ENCODE measurements at places on chromosomes 6 and 20.

DNA sequence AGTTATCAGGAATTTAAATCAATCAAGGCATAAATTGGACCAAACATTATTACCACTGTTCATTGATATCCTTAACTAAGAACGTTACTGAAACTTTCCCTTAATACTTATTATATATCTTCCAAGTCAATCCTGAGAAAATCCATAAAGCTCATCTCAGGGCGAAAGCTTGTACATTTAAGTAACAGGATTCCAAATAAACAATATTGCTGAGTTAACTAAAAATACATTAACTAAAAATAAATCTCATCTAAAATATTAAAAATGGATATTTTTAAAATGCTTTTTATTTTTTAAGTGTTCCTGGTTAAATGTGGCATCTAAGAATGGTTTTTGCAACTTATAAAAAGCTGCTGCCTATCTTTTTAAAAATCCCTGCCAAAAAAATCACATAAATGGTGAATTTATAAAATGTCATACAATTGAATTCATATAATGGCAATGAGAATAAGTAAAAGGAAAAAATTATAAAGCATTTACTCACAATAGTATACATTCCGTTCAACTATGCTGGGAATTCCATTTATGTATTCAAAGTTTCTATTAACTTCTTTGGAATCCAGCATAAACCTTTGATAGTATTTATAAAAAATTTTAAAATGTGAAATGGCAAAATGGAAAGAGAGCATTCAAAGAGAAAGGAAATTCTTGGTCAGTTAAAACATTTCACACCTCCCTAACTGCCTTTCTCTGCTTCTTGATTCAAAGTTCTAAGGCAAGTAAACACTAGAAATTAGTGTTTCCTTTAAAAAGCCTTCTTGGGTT, 20.8 kb upstream of the GMDS start:
- no peak for DNase-seq

- peak; percentile 89 for DNase-seq
Measured at GRCh38 chr20:31608251-31608945, 3.3 kb downstream of the ID1 start.

DNA sequence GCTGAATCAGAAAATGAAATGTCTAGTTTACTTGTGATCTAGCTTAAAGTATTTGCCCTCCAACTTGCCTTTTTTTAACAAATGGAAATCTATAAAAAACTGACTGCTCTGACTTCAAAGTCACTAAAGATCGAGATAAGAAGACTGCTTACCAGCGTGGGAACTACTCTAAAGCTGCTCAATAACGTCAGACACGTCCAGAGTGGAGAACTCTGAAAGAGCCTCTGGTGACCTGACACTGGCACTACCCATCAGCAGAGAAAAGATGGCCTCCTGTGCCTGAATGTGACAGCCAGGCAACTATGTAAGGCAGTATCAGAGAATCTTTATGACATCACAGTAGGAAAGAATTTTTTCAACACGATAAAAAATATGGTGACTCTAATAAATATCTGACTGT, 202.1 kb upstream of the SHLD1 start:
- DNase-seq = no peak

- no peak for DNase-seq
Measured at GRCh38 chr6:43088654-43089056, 12.5 kb downstream of the PTK7 start.

DNA sequence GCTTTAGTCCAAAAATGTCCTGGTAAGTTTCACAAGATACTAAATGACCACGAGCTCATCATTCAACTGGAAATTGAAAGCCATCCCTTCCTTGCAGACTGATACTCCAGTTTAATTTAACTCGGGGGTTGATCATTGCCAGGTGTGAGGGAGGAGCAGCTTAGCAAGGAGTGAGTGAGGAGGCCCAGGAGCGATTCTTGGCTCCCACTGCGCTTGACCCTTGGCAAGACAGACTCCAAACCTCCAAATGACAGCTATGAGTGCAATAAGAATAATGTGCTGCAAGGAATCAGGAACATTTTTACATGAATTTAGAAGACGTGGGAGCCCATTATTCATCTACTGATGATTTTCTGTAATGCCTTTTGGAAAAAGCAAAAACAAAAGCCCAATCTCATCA, 64.9 kb downstream of the LAMA4 start:
- DNase-seq = no peak

GRCh38 chr6:31068669-31069340, 43.6 kb downstream of the C6orf15 start:
- DNase-seq = peak; percentile 63

DNA sequence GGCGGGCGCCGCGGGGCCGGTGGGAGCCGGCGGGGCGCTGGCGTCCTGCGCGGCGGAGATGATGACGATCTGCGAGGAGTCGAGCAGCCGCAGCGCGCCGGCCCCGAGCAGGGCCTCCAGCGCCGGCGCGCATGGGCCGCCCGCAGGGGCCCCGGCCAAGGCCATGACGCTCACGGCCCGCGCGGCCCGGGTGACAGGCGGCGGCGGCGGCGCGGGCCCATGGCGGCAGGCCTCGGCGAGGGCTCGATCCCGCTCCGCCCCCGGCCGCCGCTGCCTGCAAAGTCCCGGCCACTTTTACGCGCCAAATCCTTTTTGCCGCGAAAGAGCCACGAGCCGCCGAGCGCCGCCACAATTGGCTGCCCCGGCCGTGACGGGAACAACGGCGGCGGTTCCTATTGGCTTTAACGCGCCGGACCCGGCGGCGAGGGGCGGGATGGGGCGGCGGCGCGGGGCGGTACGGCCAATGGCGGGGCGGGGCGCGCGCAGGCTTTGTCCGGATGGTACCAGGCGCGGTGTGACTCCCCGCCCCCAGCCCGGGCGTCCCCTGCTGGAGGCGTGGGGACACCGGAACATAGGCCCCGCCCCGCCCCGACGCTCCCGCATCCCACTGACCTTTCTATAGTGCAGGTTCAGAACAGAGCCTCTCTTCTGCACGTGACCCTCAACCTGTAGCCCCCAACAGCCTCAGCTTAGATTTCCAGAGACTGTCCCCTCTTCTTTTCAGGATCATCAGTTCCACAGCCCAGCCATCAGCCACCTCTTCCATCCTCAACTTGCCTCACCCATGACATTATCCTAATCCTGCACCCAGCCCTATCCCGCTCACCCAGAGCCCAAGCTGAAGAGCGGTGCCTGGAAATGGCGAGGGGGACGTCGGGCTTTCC, at the start of gene E2F1:
Gene E2F1 (minus strand): TSS at position 286 of the 884 bp plus-strand sequence. CDS start 121 bp downstream, at position 165.
- DNase-seq = peak; percentile 90

DNA sequence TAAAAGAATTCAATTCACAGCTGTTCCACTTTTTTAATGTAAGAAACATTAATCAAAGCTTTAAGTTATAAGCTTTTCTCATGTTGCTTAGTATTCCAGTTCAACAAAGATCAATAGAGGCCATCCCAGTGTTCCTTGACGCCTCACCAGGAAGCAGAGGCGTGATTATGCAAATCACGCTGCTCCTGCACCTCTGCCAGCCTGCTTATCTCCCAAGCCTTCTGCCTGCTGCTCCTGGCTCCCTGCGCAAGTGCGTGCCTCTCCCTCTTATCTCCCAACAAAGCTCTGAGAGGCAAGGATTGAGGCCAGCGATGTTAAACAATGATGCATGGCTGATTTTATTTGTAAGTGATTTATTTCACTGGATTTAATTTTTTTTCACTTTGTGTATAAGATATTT, 42.8 kb downstream of the INSM1 start:
- DNase-seq = peak; percentile 24

DNA sequence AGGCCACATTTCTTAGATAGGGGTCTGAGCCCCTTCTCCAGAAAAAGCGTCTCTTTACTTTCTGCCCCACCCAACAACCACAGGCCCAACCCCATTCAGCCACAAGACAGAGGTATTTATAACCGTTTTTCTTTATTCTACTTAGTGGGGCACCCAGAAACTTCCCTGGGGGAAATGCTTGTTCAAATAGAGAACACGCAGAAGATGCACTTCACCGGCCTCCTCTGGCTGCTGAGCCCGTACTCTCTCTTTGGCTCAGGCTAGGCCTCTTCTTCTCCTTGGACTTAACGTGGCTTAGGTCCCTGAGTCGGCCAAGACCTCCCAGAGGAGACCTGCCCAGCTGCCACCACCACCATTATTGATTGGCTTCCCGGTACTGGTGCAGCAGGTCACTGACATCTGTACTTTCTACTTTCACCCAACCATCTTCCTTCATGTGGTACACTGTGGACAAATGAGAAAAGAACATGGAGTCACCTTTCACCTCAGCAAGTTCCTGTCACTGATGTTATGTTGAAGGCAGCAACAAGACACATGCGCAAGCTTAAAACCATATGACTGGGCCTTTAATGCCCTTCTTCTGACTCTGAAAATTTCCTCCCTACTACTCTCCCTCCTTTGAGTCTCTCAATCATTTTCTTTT, 2.2 kb upstream of the TAP2 start:
- no peak for DNase-seq

- DNase-seq = no peak
Measured at GRCh38 chr20:40101560-40101959, 587.5 kb downstream of the MAFB start.

- no peak for DNase-seq
Measured at GRCh38 chr20:23232679-23233308, 117.8 kb upstream of the NXT1 start.

DNA sequence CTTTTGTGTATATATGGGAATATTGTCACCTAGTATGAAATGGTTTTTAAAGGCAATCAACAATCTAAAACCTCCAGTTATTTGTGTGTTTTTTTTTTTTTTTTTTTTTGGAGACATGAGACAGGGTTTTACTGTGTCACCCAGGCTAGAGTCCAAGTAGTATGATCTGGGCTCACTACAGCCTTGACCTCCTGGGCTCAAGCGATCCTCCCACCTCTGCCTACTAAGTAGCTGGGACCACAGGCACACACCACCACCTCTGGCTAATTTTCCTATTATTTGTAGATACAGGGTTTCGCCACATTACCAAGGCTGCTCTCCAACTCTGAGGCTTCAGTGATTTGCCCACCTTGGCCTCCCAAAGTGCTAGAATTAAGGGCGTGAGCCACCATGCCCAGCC, 349.9 kb downstream of the UTRN start:
- no peak for DNase-seq

DNA sequence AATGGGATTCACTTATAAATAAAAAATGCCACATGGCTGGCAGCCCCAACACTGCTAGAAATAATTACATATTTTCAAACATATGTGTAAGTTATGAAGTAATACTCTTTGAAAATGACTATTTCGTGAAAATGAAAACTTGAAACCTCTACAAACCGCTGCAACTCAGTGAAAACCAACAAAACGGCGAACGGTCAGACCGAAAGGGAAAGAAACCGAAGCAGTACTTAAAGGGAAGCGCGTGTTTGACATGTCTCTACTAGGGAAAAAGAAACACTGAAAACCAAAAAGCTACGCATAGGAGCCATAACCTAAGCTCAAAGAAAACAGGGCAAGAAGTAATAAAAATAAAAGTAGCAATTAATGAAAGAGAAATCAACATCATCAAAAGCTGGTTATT, 121.0 kb upstream of the GGTLC1 start:
- no peak for DNase-seq

DNA sequence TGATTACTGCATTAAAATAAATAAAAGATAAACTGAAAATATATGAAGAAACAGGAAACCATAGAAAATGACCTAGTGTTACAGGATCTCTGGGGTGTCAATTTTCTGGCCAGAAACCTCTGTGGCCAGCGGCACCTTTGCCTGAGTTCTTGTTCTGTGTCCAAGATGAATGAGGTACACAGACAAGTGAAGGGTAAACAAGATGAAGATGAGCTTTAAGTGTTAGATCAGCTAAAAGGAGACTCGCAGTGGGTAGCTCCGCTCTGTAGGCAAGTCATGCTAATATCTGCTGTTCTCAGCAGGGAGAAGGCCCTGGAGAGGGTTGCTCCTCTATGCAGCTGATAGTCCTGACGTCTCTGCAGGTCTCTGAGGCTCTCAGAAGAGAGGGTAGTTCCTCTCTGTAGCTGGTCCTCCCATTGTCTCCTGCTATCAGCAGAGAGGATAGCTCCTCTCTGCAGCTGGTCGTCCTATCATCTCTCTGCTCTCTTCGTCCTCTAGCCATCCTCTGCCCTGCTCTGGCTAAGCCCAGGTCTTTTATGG, 35.9 kb upstream of the TBC1D22B start:
- no peak for DNase-seq

DNA sequence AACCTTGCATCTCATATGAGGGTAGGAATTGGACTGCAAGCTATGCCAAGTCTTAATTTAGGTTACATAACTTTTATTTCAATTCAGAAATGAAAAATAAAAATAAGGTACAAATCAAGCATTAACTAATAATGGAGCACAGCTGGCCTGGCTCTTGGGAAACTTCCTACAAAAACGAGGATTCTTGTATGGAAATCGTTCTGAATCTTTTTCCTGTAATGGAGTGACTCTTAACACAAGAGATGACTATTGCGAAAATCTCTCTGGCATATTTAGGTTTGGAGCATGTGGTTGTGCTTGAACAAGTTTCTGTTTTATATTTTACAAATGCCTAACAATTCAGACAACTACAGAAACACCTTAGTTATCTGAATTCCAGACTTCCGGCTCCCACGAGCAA, 34.0 kb upstream of the PI16 start:
- DNase-seq = no peak

- DNase-seq = no peak
Measured at GRCh38 chr6:119142041-119142440, 63.6 kb upstream of the FAM184A start.

DNA sequence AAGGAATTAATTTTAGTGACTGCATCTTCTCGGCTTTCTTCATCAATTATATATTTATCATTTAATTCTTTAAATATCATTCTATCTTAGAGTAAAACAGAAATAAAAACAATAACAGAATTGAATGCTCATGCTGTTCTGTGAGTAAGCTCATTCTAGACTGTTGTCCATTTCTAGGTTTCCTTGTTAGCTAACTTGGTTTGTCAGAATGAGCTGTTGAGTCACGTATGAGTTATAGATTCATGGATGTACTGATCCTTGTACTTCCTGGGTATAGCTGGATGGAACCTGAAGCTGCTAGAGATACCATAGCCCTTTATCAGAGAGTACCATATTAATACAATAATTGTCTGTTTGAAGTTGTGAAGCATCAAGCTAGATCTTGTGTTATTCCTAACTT, 515.3 kb downstream of the TENT5A start:
- no peak for DNase-seq
